ENCODE measurements at places on chromosomes 3 and 15.

GRCh38 chr15:69701198-69701597, 248.6 kb downstream of the RPLP1 start:
- no peak for DNase-seq

- no peak for DNase-seq
Observed at GRCh38 chr3:42052132-42052483, 39.0 kb upstream of the TRAK1 start.

- DNase-seq: no peak
Observed at GRCh38 chr3:46812237-46812791, 50.9 kb downstream of the MYL3 start.

- no peak for DNase-seq
Observed at GRCh38 chr3:133987136-133987535, 42.6 kb downstream of the SLCO2A1 start.

DNA sequence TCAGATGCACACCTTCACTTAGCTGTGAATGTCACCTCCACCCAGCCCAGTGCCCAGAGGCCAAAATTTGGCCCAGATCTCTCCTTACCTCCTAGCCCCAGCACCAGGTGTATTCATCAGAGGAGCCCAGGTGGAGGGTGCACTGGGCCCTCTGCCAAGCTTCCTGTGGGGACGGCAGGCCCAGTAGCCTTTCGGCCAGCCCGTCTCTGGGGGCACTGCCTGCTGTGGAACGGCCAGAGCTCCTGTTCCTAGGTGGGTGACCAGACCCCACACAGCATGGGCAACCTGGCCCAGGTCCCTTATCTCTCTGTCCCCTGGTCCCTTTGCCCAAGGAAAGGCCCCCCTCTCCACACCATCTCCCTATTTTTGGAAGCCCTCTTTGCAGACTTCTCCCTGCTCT, 67.8 kb downstream of the AAGAB start:
- no peak for DNase-seq

GRCh38 chr15:68721886-68722285, 98.8 kb downstream of the ANP32A start:
- DNase-seq: no peak

Data from NCI-H187 (cell line).